Stimulated activated CD4-positive, alpha-beta T cell treated with anti-CD3 and anti-CD28 coated beads, Interleukin-12 subunit alpha, Interleukin-12 subunit beta, amount 100 ng/mL, for 24 hours (primary cell): ENCODE measurements at places on chromosomes 2 and 18.

GRCh38 chr2:240203031-240203787 is 62.8 kb upstream of the OTOS start:
- DNase-seq: no peak

GRCh38 chr2:157480182-157480961 is 36.5 kb upstream of the CYTIP start:
- DNase-seq: peak; percentile 47

DNA sequence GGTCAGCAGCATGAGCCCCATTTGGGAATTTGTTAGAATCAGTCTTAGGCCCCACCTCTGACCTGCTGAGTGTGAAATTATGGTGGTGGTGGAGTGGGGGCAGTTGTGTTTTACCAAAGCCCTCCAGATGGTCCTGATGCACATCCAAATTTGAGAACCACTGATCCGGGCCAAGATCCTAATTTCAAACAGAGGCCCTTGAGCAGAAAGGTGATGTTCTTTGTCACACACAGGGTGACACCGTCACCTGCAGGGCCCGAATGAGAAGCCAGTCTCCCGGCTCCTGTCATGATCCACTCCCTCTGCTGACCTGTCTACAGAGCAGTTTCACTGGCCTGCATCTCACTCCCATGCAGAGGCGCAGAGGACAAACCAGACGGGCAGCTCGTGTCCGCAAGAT is 129.9 kb downstream of the TRIM43 start:
- no peak for DNase-seq

GRCh38 chr2:84963692-84964405 is 7.1 kb upstream of the KCMF1 start:
- no peak for DNase-seq

- DNase-seq: no peak
Observed at GRCh38 chr2:195168369-195168768, 488.7 kb upstream of the SLC39A10 start.

GRCh38 chr2:8989536-8990079 is 13.9 kb downstream of the MBOAT2 start:
- no peak for DNase-seq

GRCh38 chr2:201411421-201411820 is 39.8 kb downstream of the TRAK2 start:
- DNase-seq: no peak

DNA sequence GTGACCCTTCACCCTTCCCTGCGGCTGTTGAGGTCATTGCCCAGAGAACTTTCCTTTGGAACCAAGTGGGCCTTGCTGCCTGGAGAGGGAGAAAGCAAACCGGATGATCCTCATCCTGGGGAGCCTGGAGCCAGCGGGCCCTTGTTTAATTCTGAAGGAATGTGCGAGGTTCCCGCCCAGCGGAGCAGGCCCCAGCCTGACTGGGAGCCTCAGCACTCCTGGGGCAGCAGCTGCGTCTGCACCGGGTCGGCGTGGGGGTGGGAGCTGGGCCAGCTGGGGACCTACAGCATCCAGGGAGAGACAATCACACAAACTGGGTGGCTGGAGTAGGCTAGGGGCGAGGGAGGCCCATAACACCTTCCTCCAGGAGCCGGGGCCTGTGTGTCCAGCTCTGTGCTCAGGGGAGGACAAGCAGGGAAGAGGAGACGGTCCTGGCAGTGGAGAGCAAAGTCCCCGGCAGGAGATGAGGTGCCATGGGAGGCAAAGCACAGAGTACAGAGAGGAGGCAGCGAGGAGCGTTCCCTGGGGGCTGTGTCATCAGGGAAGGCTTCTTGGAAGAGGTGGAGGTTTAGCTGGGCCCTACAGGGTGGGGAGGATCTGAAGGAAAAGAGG is 61.9 kb upstream of the HAAO start:
- no peak for DNase-seq

DNA sequence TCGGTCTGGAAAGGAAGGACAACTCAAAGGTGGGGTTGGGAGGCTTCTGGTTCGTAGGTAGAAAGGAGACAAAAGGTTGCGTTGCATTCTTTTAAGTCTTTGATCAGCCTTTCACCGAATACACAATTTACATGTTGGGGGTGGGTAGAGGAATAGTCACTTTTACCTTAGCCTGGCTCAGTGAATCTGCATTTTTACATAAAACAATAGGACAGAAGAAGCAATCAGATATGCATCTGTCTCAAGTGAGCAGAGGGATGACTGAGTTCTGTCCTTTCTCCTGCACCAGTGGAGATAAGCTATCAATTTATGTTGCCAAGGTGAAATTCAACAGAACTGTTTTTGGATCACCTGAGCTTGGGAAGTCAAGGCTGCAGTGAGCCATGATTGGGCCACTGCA is 173.7 kb downstream of the ZEB2 start:
- no peak for DNase-seq

DNA sequence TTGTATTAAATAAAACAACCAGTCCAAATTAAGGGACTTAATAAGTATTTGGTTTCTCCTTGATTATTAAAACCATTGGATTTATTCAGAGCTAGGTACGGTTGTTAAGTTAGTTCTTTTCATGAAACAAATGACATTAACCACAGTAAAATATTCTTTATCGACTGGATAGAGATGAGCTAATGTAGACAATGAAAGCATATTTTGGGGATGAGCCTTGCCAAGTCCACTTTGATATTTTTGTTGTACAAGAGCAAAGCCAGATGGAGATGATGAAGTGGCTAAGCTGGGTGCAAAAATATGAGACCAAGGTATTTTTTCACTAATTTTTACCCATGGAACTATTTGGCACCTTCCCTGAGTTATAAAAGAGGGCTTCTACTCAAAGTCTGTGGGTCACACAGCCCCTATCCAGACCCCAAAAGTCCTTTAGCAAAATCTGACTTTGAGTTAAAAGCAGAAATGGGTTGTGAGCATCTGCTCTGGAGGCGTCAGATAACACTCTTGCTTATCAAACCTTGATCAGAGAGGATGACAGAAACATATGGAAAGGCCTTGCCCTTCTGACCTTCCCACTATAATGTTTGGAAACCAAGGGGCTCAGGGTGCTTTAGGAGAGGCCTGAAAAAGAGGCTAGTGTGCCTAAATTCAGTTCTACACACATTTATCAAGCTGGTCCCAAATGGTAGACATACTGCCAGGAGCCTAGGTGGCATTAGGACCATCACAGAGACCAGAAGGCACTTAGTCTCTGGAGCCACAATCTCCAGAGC is 456.8 kb downstream of the MTX2 start:
- no peak for DNase-seq

- no peak for DNase-seq
Observed at GRCh38 chr2:20672201-20672951, 5.4 kb downstream of the GDF7 start.

DNA sequence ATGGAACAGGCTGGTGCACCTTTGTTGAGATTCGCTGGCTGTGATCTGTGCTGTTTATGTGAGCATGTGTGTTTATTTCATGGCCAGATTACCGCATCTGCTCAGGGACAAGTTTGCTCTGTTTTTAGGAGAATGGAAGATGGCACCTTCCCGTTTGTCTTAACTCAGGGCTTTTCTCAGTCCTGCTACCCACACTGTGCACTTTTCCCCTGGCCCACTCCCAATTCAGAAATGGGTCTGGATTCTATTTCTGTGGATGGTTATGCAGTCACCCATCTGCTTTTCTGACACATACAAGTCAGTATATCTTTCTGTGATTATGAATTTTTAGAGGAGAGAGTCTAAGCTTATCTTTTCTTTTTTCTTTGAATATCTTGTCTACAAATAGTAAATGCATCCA is 15.4 kb downstream of the MGAT5 start:
- no peak for DNase-seq

- no peak for DNase-seq
Observed at GRCh38 chr2:137206069-137206468, 440.7 kb downstream of the THSD7B start.

GRCh38 chr2:233076749-233077148 is 16.6 kb downstream of the INPP5D start:
- DNase-seq: no peak

GRCh38 chr2:129024796-129025195 is 706.1 kb upstream of the HS6ST1 start:
- DNase-seq: no peak

DNA sequence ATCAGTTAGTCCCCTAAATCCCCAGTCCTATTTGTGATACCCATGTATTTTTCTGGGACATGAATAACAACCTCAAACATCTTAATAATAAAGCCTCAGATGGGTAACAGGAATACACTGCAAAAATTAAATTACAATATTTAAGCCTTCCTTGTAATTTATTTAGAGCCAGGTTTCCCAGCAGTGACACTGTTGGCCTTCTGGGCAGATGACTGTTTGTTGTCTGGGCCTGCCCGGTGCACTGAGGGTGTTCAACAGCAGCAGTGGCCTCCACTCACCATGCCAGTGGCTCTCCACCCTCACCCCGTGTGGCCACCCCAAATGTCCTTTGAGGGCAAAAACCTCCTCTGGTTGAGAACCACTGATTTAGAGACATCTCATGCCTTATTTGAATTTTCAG is 270.2 kb upstream of the SIX3 start:
- no peak for DNase-seq

- no peak for DNase-seq
Observed at GRCh38 chr2:63842149-63843061, 709 bp downstream of the UGP2 start.

GRCh38 chr2:162114271-162114670 is 37.8 kb downstream of the GCG start:
- no peak for DNase-seq

- no peak for DNase-seq
Observed at GRCh38 chr2:19176977-19177376, 181.4 kb downstream of the OSR1 start.

DNA sequence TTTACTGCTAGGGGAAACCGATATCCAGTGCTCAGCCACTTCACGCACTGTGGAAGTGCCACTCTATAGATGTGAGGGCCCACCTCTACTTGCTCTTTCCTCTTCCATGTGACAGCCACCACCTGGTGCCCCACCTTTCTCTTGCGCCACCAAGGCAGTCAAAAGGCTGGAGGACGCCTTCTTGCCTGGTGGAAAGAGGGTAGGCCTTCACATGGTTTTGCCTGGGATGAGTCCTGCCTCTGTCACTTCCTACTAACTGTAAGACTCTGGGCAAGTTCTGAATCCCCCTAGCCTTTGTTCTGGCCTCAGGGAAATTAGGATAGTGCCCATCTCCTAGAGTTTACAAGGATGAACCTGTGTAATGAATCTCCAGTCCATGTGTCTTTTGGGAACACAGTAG is 66.1 kb upstream of the ODC1 start:
- DNase-seq: no peak
